NCI-H82 (cell line): ENCODE measurements at places on chromosomes 16 and 17.

GRCh38 chr16:75062135-75062975 lies 54.2 kb downstream of the LDHD start:
- DNase-seq: no peak

DNA sequence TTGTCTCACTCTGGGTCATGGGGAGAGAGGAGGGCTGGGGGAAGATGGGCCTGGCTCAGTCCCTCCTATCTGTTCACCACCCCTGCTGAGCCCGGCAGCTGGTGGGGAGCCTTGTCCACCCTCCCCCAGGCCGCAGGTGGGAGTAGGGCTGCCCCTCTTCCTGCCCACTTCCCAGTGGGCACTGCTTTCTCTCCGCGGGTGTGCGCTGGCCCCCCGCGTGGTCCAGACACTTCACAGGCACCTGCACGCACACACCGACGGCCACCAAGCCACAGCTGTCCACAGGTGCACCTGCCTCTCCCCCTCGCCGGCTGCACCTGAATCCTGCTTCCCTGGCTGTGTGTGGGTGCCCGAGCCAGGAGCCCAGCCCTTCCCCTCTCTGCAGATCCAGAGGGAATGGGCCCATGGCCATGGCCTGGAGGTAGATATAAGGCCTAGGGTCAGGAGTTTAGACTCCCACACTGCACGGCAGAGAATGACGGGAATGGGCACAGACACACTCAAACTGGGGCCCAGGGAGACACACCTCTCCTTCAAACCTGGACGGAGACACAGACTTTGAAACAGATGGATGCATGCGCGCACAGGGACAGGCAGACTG lies 2.0 kb downstream of the NHERF2 start:
- no peak for DNase-seq

DNA sequence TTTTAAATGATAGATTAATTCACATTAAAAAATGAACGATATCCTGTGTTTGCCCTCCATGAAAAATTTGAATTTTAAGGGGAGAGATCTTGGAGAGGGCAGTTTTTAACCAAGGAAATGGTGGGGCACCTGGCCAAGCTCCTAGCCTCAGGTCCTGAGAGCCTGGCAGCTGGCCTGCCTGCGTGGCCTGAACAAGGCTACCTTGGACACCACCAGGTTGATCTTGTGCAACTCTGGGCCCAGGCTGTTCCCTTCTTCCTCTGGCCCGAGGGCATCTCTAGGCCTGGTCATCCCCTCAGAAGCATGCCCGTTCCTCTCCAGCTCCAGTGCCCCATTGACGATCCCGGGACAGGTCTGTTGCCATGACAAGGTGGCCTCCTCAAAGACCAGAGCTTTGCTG lies 33.4 kb upstream of the LONP2 start:
- DNase-seq: no peak

GRCh38 chr17:63760771-63761539 lies 12.4 kb downstream of the CCDC47 start:
- DNase-seq: no peak

DNA sequence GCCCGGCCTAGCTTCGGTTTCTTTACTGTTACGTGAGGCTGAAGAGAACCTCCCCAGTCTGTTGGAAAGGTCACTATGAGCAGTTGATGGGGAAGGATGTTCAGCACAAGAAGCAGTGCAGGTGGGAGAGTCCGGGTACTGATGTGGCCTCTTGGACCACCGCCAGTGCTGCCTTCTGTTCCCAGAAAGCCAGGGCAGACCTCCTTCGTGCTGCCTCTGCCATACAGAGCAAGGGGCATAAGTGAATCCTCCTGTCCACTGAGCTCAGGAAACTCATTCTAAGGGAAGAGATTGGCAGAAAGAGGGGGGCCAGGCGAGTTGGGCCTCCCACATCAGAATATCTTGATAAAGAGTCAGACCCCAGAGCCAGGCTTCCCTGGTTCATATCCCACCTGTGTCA lies 3.7 kb downstream of the PPP4C start:
- DNase-seq: no peak
